NCI-H1092 (cell line): ENCODE measurements at places on chromosomes 12 and 14.
A peak's percentile ranks its signal among the peaks of the same experiment; 100 is the strongest.

- no peak for DNase-seq
Observed at GRCh38 chr12:104519190-104520019, 62.7 kb downstream of the CHST11 start.

GRCh38 chr14:52950410-52950897 lies 396 bp downstream of the FERMT2 start:
- peak; percentile 24 for DNase-seq

GRCh38 chr14:55401751-55402150 lies 9.9 kb downstream of the ATG14 start:
- DNase-seq = no peak

- DNase-seq = no peak
Observed at GRCh38 chr14:104876251-104876699, 11.2 kb downstream of the CEP170B start.

DNA sequence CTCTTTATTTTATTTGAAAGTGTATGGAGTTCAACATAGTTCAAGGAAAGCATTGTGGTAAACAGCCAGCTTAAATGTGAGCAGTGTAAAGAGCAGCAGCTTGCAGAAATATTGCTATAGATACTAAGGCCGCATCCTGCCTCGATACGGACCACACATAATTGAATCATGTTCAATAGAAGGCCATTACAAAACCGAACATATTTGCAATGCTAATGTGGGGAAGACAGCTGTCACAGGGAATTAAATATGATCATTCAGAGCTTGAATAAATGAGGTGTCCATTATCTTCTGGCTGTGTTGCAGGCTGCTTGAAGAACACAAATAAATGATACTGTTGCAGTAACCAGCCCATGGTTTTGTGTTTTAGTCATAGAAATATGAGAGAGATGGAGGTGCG lies 173.2 kb downstream of the BRMS1L start:
- DNase-seq = no peak

DNA sequence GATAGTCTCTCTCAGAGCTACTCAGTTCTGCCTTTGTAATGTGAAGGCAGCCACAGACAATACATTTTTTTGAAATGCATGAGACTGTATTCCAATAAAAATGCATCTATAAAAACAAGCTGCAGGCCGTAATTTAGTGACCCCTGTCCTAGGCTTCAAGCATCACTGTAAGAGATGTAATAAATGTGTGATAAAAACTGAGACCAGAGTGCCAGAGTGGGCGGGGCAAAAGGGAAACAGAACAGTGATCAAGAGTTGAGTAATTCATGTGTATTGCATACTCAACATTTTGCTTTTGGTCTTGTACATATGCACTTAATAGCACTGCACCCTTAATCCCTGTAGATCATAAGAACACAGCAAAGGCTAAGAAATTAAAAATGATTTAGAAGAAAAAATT lies 743.5 kb downstream of the DIO2 start:
- DNase-seq = no peak

DNA sequence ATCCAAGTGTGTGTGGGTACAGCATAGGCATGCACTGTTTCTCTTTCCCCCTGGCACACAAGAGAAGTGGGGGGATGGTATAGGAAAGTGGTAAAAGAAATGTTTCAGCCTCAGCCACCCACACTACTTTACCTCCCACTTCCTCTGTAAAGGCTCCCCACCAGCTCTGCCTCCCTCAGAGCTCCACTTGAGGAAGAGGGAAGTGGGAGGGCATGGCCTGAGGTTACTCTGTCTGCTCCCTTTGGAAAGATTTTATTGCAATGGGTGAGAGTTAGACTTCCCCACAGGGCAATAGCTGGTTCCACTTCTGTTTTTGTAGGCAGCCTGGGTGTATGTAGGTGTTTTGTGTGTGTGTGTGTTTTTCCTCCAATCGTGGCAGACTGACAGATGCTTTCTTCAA lies 145.3 kb downstream of the SSPN start:
- no peak for DNase-seq

- DNase-seq = no peak
Observed at GRCh38 chr12:89907659-89908058, 199.0 kb upstream of the ATP2B1 start.
